ENCODE measurements at places on chromosomes 11 and 22.

- no peak for DNase-seq
These were observed 268.6 kb downstream of the JRKL start for GRCh38 chr11:96658436-96658835.

DNA sequence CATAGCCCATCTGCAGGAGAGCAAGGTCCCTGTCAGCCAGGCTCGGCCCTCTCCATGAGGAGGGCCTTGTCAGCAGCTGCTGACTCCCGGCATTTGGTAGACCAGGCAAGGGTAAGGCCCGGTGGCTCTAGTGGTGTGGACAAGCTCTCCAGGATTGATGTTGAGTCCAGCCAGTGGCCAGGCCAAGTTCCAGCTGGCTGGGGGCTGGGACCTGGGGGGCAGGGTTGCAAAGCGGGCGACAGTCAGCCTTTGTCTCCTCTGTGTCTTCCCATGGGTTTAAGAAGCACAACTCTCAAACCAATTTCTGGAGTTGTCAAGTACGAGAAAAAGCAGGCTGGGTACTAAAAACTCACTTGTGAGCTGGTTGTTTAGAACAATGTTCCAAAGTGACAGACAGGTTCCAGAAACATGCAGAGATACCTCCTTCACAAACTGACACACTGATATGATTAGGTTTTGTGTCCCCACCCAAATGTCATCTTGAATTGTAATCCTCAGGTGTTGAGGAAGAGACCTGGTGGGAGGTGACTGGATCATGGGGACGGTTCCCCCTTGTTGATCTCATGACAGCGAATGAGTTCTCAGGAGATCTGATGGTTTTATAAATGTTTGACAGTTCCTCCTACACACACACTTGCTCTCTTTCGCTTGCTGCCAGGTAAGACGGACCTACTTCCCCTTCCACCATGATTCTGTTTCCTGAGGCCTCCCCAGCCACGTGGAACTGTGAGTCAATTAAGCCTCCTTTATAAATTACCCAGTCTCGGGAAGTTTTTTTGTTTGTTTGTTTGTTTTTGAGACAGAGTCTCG, 52.3 kb upstream of the SERPIND1 start:
- no peak for DNase-seq

DNA sequence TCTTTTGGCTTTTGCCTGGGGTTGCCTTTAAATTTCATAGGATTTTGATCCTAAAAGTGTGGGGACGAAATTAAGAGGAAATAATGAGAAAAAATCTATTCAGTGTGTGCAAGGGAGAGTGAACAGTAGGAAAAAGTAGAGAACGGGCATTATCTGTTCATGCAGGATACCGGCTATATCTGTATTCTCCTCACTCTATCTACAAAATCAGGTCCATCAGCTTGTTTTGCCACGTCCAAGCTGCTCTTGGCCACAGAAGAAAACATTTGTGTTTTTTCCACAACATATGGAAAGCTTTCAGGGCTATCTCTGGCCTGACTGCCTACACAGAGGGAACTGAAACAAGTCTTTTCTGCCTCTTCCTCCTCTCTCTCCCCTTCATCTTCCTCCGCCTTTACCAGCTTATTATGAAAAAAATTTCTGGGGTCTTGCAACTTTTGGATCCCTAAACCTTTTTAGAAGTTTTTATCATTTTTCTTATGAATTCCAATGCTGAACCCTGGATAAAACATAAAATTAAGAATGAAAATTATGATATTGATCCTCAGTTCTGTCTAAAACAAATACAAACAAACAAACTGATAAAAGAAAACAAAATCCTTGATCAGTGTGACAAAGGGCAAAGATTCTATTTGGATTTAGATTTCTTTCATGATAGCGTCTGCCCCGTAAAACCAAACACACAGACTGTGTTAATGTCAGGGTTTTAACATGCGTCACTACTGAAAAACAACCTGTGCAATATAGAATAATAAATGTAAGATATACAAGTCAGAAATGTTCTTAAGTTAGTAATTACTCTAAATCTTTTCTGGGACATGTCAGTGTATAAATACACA, 219.7 kb downstream of the CNTN5 start:
- DNase-seq = no peak

- no peak for DNase-seq
These were observed 1.9 kb upstream of the MPZL2 start for GRCh38 chr11:118265954-118266353.

DNA sequence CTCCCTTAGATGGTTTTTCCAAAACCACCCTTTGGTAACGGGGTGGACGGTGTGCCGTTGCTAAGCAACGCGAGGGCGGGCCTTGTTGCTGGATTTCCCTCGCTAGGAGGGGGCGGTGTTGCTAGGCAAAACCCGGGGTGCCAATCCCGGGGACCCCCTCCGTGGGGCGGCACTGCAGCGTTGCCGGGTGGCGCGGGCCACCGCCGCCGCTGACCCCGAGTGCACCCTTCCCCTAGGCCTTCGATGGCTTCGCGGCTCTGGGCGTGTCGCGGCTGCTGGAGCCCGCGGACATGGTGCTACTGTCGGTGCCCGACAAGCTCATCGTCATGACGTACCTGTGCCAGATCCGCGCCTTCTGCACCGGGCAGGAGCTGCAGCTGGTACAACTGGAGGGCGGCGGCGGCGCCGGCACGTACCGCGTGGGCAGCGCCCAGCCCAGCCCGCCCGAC, 8.9 kb downstream of the EHBP1L1 start:
- DNase-seq = no peak

GRCh38 chr11:65338676-65339075, 5.0 kb downstream of the DPF2 start:
- no peak for DNase-seq
